Fibroblast of skin of back (primary cell): ENCODE measurements at places on chromosomes 12 and 14.

- DNase-seq, result no peak
Measured at GRCh38 chr12:81692008-81692407, 67.1 kb downstream of the PPFIA2 start.

GRCh38 chr12:22803725-22804124 lies 178.8 kb downstream of the ETNK1 start:
- no peak for DNase-seq

GRCh38 chr14:52862632-52863333 lies 71.4 kb upstream of the GNPNAT1 start:
- peak; percentile 86 for DNase-seq

DNA sequence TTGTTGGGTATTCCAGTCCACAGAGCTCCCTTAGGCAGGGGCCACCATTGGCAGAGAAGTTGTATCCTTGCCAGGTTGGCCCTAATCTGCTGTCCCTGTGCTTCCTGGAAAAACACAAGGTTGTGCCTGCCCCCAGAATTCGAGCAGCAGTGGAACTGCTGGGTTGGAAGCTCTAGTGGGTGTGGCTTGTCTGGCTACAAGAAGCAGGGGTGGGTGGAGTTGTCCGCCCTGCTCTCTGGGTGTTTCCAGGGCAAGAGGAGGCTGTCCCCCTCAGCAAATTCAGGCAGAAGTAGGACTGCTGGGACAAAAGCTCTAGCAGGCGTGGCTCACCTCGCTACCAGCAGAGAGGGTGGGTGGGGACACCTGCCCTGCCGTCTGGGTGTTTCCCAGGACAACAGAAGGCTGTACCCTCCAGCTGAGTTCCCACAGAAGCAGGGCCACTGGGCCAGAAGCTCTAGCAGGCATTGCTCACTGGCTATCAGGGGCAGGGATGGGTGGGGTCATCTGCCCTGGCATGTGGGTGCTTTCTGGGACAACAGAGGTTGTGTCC lies 72.8 kb upstream of the NPAS3 start:
- no peak for DNase-seq

- DNase-seq, result no peak
Measured at GRCh38 chr12:89185181-89185580, 167.1 kb downstream of the DUSP6 start.

GRCh38 chr14:63344336-63344735 lies 25.6 kb upstream of the GPHB5 start:
- no peak for DNase-seq

DNA sequence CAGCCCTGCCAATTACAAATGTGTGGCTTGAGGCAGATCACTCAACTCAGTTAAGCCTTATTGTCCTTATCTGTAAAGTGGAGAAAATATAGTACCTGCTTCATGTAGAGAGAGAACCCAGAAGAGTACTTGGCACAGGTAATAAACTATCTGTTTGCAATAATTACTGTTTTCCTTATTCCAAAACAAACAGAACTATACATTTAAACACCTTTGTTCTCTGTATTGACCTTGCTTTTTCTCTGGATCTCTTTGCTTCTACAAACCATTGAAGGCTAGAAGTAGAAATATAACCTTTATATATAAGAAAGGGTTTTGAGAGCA lies 70.8 kb upstream of the SRSF5 start:
- DNase-seq, result no peak

DNA sequence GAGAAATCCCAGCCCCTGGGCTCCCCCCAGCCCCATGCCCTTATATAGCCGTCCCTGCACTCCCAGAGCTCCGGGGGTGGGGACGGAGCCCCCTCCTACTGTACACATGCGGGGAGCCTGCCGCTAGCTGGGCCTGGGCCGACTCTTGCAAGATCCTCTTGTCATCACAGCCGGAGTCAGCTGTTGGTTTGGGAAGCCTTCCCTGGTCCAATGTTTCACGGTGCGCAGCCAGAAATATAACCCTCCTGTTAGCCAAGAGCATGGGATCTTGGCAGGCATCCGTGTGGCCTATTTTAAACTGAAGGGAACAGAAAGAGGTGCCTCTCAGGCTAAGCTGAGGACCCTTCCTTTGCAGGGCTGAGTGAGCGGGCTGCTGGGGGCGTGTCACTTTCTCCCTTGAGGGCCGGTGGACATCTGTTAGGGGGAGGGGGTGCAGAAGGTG lies 175.3 kb downstream of the TSPAN9 start:
- DNase-seq, result no peak

GRCh38 chr14:74875941-74876913 lies at the start of gene PROX2:
Gene PROX2, minus strand, starts transcription at chr14:74876145. Its CDS starts 12,311 bp downstream, at chr14:74863834.
- peak; percentile 59 for DNase-seq

DNA sequence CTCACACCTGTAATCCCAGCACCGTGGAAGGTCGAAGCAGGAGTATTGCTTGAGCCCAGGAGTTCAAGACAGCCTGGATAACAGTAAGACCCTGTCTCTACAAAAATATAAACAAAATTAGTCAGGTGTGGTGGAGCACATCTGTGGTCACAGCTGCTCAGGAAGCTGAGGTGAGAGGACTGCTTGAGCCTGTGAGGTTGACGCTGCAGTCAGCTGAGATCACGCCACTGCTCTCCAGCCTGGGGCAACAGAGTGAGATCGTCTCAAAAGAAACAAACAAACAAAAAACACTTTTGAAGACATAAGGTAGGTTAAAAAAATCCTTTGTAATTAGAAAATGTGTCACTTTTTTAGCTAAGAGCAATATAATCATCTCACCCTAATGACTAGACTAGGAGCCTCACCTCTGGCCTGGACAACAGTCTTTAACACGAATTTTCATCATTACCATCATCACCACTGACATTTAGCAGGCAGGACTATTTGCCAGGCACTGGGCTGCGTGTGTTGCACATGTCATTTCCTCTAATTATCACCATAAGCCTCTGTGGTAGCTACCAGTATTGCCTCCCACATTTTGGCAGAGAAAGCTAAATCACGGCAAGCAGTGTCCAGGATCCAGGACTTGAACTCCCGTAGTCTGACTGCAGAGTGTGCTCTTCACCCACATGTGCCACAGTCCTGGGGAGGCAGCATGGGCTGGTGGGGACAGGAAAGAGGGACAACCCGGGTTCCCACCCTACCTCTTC lies 4.6 kb upstream of the SYCP3 start:
- no peak for DNase-seq

GRCh38 chr12:501722-502447 lies 42.1 kb downstream of the B4GALNT3 start:
- DNase-seq, result no peak

DNA sequence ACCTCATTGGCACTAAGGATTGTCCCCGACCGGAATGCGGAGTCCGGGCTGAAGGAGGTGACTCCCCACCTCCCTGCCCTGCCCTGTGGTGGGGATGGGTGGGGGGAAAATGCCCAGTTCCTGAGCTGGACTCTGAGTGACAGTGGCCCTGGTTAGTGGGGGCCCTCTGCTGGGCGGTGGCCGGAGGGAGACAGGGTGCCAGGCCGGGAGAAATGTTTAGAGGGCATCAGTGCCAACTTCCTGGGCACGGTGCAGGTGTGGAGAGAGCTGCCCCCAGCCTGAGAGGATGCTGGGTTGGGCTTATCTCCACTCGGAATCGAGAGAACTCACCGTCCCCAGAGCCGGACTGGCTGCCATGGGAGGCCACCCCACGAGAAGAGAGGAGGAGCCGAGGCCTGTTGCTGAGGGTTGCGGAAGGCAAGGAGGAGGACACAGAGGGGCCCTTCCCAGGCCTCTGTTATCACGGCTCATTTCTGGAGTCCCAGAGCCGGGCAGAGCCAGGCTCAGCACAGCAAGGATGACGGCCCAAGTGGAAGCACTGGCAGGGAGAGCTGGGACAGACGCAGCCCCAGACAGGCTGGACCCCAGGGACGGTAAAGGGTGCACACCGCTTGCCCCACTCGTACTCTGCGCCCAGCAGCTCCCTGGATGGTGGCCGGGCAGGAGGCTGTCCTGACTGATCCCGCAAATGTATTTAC lies 156.7 kb downstream of the KIF26A start:
- DNase-seq, result no peak

DNA sequence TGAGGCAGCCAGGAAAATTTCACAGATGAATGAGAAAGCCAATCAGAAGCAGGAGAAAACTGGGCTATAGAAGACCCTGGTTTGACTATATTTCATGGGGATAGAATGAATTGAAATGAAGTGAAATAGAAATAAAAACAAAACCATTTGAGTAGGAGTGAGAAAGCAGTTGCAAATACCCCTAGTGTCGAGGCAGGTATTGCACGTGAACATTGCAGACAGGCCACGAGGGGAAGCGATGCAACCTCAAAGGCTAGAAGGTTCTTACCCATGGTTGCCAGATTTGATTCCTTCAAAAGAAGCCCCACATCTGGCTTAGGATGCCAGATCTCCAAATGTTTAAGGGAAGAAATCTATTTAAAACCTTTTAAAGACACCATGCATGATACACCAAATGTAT lies 648.9 kb downstream of the VRK1 start:
- DNase-seq, result no peak

DNA sequence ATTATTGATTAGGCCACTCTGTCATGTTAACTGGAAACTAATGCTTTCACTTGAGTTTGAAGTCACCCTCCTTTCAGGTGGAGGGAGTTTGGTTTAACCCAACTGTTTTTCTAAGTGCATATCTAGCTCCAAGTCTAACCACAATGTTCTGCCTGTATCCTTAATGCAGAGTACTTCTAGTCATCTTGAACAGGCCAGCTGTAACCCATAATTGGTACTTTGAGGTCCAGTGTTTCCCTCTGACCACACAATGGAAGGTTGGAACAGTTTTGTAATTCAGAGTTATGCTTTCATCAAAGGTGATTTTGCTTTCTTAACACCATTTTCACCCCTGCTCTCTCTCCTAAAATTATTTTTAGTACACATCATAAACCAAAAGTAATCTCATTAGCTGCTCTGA lies 237.2 kb upstream of the DCN start:
- no peak for DNase-seq

GRCh38 chr14:37195327-37195726 lies 2.4 kb upstream of the MIPOL1 start:
- DNase-seq, result peak; percentile 48

- DNase-seq, result no peak
Measured at GRCh38 chr12:25828188-25828587, 130.3 kb upstream of the RASSF8 start.

- DNase-seq, result no peak
Measured at GRCh38 chr12:6208130-6208529, 7.9 kb downstream of the CD9 start.

GRCh38 chr14:44803239-44803905 lies 158.4 kb downstream of the KLHL28 start:
- DNase-seq, result peak; percentile 71

GRCh38 chr12:132522592-132523380 lies 32.8 kb downstream of the FBRSL1 start:
- no peak for DNase-seq

DNA sequence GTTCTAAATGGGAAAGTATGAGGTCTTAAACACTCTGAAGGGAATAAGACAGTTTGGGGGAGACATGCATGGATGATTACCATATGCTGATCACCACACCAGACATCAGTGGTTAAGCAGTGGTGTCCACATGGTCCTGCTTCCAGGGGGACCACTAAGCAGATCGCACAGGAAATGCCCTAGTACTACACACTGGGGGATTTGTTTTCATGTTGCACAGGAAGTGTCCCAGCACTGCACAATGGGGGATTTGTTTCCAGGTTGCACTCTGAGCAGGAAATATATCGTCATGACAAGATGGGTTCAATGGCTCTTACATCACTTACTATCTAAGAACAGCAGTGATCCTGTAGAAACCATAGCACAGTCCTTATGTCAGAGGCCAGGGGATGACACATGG lies 245.5 kb downstream of the BCL11B start:
- peak; percentile 20 for DNase-seq

DNA sequence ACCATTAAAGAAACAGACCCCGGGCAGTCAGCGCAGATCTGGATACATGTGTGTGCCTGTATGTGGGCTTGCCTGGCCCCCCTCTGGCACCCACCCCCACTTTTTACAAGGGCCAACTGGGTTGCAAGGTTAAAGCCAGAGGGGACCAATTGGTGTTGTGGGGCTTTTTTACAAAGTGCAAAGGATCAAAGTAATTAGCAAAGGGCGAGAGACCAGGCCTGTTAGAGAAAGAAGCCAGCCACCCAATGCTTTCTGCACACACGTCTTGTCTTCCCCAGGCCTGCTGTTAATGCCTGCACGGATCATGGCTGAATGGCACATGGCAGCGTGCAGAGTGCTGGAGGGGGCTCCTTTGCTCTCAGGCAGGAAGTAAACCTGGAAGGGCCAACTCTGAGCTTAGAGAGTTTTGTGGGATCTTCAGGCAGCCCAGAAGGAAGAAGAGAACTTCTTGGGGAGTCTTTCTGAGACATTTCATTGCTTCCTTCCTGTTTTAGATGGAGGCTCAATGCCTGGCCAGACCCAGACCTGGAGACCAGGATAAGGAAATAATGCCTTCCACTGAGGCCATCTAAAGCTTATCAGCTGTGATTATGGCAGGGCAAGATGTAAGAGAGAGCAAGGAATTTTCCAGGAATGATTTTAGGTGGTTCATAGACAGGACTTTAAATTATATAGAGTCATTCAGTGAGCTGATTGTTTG lies 523.4 kb upstream of the TBX3 start:
- DNase-seq, result no peak

GRCh38 chr12:78746001-78746400 lies 118.6 kb upstream of the SYT1 start:
- no peak for DNase-seq

DNA sequence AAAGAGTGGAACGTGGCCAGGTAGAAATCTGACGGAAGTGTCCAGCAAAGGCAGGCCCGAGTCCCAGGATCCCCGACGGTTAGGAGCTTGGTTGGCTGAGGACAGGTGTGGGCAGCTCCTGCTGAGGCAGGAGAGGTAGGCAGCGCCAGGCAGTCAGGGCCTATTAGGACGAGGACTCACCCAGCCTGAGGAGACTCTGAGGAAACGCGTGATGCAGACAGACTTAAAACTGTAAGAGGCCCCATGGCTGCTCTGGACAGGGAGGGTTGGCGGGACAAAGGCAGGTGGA lies 255.7 kb upstream of the SFSWAP start:
- DNase-seq, result no peak

DNA sequence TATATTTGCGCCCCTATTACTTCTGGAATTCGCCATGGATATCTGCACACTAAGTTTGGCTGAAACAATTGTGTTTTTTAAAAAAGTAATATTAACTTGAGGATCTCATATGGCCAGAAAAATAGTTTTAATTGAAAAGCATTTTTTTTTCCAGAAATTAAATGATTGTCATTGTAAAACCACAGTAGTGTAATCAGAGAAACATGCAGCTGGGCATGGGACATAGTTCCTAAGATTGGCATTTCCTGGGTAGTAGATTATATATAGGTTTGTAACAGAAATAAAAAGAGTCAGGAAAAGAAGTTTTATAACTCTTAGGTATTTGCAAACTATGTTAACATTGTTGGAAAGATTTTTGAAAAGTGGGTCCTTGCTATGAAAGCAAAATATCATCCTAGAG lies 17.6 kb downstream of the SSPN start:
- DNase-seq, result peak; percentile 34
